Heart left ventricle (tissue), 16 donors: ENCODE measurements at places on chromosomes 13 and 19. TPM values are rescaled to one million over a fixed set of nuclear protein-coding genes. Genes with fewer than 3 reads are reported as not detected.
A peak's percentile ranks its signal among the peaks of the same experiment; 100 is the strongest.

DNA sequence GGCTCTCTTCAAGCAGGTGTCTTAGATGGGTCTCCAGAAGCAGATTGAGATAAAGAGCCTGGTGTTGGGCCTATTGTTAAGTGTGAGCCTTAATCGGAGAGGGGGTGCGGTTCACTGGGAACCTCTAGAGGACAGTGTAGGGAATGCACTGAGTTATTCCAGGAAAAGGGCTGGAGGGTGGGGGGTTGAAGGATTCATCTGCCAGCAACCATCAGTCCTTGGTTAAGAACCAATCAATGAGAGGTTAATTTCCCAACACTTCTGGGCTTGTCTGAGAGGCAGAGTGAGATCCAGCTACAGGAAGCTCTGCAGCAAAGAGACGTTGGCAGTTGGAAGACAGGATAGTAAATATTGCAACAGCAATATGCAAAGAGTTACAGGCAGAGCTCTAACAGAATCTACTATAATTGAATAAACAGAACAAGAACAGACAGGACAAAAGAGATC lies 28.7 kb downstream of the CYP4F2 start:
- no peak for DNase-seq

ZNF600 gene
- total RNA-seq = 1.7 TPM

CLC gene
- not detected for total RNA-seq

- DNase-seq = no peak
Measured at GRCh38 chr13:113724016-113724758, 34.8 kb upstream of the TMEM255B start.

GRCh38 chr19:5091684-5092480 lies 123.0 kb downstream of the KDM4B start:
- no peak for DNase-seq

- DNase-seq = no peak
Measured at GRCh38 chr19:485077-485476, 11.2 kb upstream of the MADCAM1 start.

DNA sequence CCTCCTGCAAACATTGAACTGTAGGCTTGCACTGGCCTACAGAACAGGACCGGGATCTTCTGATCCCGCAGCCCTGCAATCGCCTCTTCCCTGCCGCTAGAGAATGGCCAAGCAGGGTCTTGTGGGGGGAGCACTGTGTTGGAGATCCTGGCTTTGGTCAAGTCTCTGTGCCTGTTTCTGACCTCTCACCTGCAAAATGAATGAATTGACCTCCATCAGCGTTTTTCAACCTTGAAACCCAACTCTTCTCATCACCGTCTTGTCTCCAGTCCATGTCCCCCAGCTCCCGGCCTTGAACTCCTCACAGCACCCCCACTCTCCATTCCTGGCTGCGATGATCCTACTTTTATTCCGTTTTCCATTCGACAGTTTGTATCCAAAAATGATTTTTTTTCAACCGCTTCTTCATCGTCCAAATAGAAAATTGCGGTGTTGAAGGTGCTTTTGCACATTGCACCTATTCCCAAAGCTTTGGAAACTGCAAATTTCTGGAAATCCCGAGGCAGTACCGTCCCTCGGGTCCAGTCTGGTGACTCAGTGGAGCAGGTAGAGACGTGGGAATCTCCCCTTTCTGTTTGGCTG lies 2.0 kb downstream of the MYO9B start:
- no peak for DNase-seq

- DNase-seq = no peak
Measured at GRCh38 chr13:45538382-45538781, 73.6 kb downstream of the COG3 start.

CA11 gene
- 6.2 TPM for total RNA-seq

DNA sequence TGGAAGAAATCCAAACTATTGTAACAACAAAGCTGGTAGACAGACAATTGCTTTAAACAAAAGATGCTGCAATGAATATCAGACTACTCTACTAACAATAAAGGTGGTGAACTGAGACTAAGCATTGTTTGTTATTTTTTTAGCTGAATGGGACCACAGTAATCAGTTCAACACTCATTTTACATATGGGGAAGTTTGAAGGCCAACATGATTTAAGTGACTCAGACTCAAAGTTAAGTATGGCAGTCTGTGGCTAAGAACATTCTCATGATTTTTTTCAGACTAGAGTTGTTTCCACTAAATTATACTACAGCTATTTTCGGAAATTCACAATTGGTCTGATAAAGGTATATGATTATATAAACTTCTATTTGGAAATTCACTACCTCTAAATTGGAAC lies 10.4 kb downstream of the EXOSC8 start:
- DNase-seq = no peak

- no peak for DNase-seq
Measured at GRCh38 chr19:58261968-58262921, 16.5 kb upstream of the ZNF8 start.

ZNF69 gene
- 4.7 TPM for total RNA-seq

DNA sequence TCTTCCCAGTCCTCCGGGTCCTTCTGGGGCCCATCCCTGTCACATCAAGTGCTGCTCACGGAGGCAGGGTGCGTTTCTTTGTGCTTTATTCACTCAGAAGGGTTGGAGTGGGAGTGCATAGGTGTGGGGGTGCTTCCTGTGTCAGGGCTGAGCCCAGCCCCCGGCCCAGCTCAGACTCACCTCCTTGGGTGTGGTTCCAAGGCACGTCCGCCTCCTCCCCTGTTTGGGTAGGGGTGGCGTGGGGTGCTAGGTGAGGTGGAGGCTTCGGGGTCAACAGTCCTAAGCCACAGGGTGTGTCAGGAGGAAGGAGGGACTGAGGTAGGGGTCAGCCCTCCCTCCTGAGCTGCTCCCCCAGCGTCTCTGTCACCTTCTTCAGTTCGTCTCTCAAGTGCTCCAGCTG lies 3.1 kb downstream of the CCER2 start:
- no peak for DNase-seq

ZNF260 gene
- total RNA-seq = 13.7 TPM

DNA sequence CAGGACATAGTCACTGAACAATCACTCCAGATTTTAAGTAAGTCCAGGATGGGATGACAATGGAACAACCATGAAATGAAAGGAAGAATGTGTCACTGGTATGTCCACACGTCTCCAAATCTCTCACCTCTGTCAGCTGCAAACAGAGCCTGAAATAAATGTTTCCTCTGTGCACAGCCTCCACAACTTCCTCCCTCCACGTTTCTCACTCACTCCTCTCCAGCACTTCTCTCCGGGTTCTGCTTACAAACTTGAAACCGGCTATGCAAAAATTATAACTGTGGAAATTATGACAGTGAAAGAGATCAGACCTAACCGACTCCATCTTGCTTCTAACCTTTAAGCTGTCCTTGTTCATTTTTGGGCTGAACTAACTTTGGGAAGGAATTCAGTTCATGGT lies 35.0 kb upstream of the ALOX5AP start:
- no peak for DNase-seq

HS6ST3 gene
- total RNA-seq = 2.3 TPM

FAM83E gene
- total RNA-seq = not detected

- no peak for DNase-seq
Measured at GRCh38 chr13:28161370-28161769, 23.0 kb downstream of the PAN3 start.

DNA sequence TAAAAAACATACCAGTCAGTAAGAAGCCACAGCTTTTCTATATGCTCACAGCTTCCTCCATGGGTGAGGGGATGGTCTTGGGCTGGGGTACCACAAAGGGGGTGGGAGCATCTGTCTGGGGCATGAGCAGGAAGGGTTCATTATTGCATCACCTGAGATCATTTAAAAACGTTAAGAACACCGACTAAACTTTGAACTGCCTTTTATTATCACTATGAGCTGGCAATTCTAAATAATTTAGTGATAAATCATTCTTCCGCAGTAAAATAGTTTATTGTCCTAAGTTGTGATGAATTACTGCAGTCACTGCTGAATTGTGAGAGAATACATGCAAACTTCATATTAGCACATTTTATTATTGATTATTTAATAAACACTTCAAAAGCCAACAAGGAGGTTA lies 71.6 kb downstream of the KL start:
- DNase-seq = no peak

GRCh38 chr19:53520547-53521372 lies 17.2 kb upstream of the ZNF331 start:
- DNase-seq = peak; percentile 99

- DNase-seq = no peak
Measured at GRCh38 chr13:42899266-42899665, 92.8 kb downstream of the EPSTI1 start.
